Ovary (tissue), 10 donors: ENCODE measurements at places on chromosomes 13 and 19. TPM values are rescaled to one million over a fixed set of nuclear protein-coding genes. Genes with fewer than 3 reads are reported as not detected.

- H3K4me3 ChIP-seq, result no peak overlapping the region
- DNase-seq, result no peak
- H3K27ac ChIP-seq, result no peak overlapping the region
Observed at GRCh38 chr13:70386919-70387318, 278.7 kb upstream of the KLHL1 start.

DNA sequence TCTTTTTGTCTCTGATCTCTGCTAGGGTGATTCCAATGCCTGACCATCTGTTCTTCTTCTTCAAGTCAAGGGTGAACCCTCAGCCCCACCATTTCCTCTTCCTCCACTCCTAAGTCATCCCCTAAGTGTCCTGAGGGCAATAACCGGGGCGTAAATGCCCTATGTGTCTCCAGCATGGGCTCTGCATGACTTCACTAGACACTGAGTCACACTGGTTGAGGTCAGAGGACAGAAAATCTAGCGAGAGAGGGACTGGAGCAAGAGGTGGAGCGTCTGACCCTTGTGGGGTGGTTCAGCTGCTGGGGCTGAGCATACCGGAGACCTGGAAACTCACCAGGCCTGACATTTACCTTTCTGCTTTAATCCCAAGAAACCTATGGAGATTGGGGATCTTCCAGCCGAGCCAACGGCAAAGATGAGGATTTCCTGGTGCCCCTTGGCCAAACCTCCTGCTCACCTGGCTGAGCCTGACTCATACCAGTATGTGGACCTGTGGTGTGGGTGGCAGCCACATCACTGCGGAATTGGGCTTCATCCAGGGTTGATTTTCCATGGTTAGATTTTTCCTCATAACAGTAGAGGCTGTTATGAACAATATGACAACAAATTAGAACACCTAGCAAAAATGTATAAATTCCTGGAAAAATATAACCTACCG, 26.9 kb downstream of the SCGB2B2 start:
- no peaks in the 10 kb centered on the region for H3K36me3 ChIP-seq
- peaks cover 3% of the 10 kb centered on the region for H3K27me3 ChIP-seq
- no peaks in the 10 kb centered on the region for H3K4me1 ChIP-seq
- H3K4me3 ChIP-seq, result no peak overlapping the region

GRCh38 chr13:97278435-97279411, 56.6 kb downstream of the MBNL2 start:
- H3K36me3 ChIP-seq, result no peaks in the 10 kb centered on the region
- H3K4me3 ChIP-seq, result no peak overlapping the region
- peaks cover 23% of the 10 kb centered on the region for H3K4me1 ChIP-seq
- H3K27ac ChIP-seq, result peak overlapping the region; percentile 17

GRCh38 chr19:35017507-35017906, 12.8 kb upstream of the SCN1B start:
- no peaks in the 10 kb centered on the region for H3K27me3 ChIP-seq
- no peaks in the 10 kb centered on the region for H3K4me1 ChIP-seq
- DNase-seq, result no peak
- H3K4me3 ChIP-seq, result no peak overlapping the region

DNA sequence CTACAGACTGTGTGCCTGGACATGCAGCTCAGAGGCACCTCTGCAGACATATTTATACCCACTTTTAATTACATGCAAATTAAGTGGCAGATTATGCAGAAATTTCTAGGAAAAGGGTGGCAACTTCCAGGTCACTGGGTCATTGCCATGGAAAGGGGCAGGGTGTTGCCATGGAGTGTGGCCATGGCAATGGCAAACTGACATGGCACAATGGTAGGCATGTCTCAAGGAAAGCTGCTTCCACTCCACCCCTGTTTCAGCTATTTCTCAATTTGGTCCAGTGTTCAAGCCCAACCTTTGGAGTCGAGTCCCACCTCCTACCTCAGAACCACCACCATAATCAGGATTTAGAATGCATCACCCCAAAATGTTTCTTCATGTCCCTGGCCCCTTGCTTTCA, 170.7 kb upstream of the TSHZ3 start:
- no peaks in the 10 kb centered on the region for H3K27me3 ChIP-seq
- no peak for DNase-seq
- no peaks in the 10 kb centered on the region for H3K36me3 ChIP-seq
- no peak overlapping the region for H3K27ac ChIP-seq
- no peak overlapping the region for H3K4me3 ChIP-seq

GRCh38 chr19:58052256-58052655, 6.8 kb upstream of the ZNF135 start:
- no peaks in the 10 kb centered on the region for H3K27me3 ChIP-seq
- no peak overlapping the region for H3K4me3 ChIP-seq
- DNase-seq, result no peak
- no peaks in the 10 kb centered on the region for H3K36me3 ChIP-seq

DNA sequence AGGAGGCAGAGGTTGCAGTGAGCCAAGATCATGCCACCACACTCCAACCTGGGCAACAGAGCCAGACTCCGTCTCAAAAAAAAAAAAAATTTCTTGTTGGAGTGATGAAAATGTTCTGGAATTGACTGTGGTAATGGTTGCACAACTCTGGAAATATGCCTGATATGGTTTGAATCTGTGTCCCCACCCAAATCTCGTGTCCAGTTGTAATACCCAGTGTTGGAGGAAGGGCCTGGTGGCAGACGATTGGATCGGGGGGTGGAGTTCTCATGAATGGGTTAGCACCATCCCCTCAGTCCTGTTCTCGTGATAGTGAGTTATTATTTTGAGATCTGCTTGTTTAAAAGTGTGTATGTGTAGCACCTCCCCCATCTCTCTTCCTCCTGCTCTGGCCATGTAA, 41.1 kb upstream of the MAP3K10 start:
- no peak overlapping the region for H3K27ac ChIP-seq
- no peak overlapping the region for H3K4me3 ChIP-seq
- no peaks in the 10 kb centered on the region for H3K27me3 ChIP-seq
- H3K4me1 ChIP-seq, result no peaks in the 10 kb centered on the region
- no peak for DNase-seq

- peaks cover 4% of the 10 kb centered on the region for H3K4me1 ChIP-seq
- DNase-seq, result no peak
- no peaks in the 10 kb centered on the region for H3K27me3 ChIP-seq
- H3K27ac ChIP-seq, result no peak overlapping the region
- no peak overlapping the region for H3K4me3 ChIP-seq
Observed at GRCh38 chr13:44930963-44931623, 58.2 kb downstream of the NUFIP1 start.

- H3K27me3 ChIP-seq, result no peaks in the 10 kb centered on the region
- no peak for DNase-seq
- no peak overlapping the region for H3K4me3 ChIP-seq
- H3K36me3 ChIP-seq, result no peaks in the 10 kb centered on the region
Observed at GRCh38 chr19:56083668-56084067, 37.4 kb downstream of the ZNF787 start.

DNA sequence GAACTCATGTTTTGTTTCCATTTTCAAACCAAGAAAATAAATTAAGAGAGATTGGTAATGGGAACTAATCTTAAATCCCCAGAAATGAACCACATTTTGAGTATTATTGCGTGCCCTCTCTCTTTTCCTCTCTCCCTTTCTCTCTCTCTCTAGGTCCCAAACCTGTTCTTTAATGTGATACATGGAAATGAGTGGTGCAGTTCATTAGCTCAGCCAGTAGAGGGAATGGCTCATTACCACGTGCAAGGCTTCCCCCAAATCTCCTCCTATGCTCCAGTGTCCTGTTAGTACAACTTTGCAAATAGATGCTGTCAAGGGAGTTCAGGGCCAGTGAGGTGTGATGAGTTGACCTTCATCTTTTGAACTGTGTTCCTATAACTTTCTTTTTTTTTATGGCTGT, 178.4 kb downstream of the FGF9 start:
- no peak overlapping the region for H3K4me3 ChIP-seq
- no peaks in the 10 kb centered on the region for H3K36me3 ChIP-seq
- no peak overlapping the region for H3K27ac ChIP-seq
- H3K4me1 ChIP-seq, result peaks cover 3% of the 10 kb centered on the region
- DNase-seq, result no peak

DNA sequence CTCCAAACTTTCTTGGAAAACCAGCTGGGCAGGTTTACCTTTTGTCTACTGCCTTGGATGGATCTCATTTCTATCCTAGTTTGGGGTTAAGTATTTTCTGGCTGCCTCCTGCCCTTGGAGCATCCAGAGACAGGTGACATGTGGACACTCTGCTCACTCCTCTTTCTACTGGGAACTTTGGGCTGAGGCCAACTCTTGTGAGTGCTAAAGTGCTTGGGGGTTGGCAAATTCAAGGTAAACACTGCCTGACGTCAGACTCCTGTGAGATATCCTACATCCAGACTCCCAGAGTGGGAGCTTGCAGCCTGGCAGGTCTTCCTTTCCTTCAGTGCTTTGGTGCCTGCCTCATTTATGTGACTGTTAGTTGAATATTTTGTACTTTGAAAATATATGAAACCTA, 388.1 kb downstream of the KCNRG start:
- H3K27me3 ChIP-seq, result no peaks in the 10 kb centered on the region
- no peak overlapping the region for H3K27ac ChIP-seq
- H3K4me1 ChIP-seq, result no peaks in the 10 kb centered on the region
- DNase-seq, result no peak

GRCh38 chr13:95256091-95256490, 45.2 kb downstream of the ABCC4 start:
- H3K36me3 ChIP-seq, result no peaks in the 10 kb centered on the region
- no peak overlapping the region for H3K4me3 ChIP-seq
- DNase-seq, result no peak
- no peaks in the 10 kb centered on the region for H3K27me3 ChIP-seq

Gene HSH2D
- total RNA-seq, result 0.31 TPM

Gene IGFL2
- total RNA-seq, result not detected

Gene RDH8
- total RNA-seq, result not detected

Gene ZNF285
- total RNA-seq, result 8.8 TPM
